ENCODE measurements at places on chromosomes 11 and 22.

DNA sequence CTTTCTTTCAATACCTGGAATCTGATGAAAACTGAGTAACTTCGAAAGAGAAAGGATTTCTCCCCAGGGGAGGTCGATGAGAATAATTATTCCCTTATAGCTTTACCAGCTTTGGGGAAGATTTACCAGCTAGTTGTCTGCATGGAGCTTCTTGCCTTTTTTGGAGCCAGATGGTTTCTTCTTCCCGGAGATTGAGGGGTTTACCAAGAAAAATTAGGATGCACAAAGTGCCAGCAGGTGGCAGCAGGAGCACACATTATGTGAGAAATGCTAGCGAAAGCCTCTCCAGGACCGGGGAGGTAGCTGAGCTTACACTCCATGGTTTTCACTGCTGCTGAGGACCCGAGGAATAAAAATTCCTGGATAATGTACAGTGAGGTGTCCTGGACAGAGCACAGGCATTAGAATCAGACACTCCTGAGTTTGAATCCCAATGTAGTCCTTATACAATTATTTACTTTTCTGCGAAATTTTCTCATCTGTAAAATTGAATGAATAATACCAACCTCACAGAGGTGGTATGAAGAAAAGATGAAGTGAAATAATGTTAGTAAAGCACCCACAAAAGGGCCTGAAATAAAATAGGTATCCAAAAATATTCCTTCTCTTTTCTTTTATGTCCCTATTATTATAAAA, 46.0 kb upstream of the PARVA start:
- peak; percentile 81 for DNase-seq

DNA sequence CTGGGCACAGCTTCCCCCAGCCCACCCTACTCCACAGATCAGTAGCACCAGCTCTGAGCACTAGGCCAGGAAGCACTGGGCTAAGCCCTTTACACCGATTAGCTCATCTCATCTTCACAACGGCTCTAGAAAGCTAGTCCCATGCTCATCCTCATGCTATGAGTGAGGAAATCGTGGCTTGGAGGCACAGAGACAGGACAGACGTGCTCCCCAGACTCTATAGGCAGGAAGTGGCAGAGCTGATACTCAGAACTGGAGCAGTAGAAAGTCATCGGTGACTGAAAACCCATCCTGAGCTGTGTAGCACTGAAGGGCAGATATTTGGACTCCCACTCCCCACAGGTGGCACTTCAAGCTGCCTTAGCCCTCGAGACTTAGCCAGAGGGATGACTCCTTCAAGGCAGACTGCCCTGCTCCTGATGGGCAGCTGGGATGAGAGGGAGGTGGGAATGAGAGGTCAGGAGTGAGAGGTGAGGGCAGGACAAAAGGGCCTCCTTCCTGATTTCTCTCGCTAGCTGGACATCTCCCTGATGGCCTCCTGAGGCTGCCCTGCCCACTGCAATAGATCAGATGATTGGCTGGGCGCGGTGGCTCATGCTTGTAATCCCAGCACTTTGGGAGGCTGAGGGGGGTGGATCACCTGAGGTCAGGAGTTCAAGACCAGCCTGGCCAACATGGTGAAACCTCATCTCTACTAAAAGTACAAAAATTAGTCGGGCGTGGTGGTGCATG, 9.7 kb downstream of the CD5 start:
- no peak for DNase-seq

GRCh38 chr11:58592760-58593472, 14.1 kb downstream of the ZFP91 start:
- DNase-seq, result no peak

DNA sequence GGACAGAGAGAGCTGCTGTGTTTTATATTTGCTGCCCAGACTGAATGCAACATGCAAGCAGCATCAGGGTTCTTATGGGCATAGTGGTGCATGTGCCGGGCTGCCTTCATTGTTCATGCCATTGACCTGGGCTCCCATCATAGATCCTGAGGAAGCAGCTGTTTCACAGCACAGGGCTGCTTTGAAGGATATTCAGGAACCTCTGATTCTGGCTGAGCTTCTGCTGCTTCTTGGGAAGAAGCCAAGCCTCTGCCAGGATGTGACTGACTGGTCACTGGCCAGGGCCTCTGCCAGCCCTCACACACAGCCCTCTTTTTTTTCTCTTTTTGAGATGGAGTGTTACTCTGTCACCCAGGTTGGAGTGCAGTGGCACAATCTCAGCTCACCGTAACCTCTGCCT, 43.3 kb downstream of the CYB5R2 start:
- no peak for DNase-seq

- DNase-seq, result no peak
Observed at GRCh38 chr22:47136671-47137070, 374.2 kb downstream of the TBC1D22A start.

DNA sequence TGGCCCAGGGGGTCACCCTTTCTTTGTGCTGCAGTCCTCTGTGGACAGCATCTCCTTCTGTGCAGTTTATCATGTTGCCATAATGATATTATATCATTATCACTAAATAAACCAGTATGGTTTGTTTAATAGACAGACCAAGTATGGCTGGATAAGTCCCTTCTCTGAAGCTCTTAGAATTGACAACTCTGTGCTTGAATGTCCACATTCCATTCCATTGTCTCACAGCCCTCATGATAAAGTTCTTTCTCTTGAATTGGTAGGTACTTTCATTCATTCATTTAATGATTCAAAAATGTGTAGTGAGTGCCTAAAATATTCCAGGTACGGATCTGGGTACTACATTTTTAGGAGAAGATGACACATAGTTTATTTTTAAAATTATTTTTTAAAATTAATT, 7.8 kb downstream of the RPS6KA4 start:
- DNase-seq, result no peak
